OCI-M1 (cell line): ENCODE measurements at places on chromosomes 7 and 10.

GRCh38 chr10:100303724-100304319 is 17.3 kb upstream of the BLOC1S2 start:
- DNase-seq: peak; percentile 75

GRCh38 chr10:103839872-103840739 is 15.3 kb downstream of the SH3PXD2A start:
- no peak for DNase-seq

DNA sequence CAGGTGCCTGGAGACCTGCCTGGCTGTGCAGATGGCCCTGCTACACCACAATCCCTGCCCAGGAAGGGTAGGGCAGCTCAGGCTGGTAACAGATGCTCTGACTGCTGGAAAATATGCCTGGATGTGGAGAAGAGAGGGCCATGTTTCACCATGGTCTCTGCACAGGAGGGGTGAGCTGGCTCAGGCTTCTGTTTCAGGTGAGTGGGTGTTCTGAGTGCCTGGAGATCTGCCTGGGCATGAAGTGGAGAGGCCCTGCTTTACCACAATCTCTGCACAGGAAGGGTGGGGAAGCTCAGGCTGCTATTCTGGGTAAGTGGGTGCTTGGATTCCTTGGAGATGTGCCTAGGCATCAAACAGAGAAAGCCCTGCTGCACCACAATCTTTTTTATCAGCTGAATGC is 350.1 kb downstream of the KIF20B start:
- no peak for DNase-seq

- DNase-seq: no peak
Measured at GRCh38 chr7:69561266-69561960, 36.9 kb upstream of the AUTS2 start.

DNA sequence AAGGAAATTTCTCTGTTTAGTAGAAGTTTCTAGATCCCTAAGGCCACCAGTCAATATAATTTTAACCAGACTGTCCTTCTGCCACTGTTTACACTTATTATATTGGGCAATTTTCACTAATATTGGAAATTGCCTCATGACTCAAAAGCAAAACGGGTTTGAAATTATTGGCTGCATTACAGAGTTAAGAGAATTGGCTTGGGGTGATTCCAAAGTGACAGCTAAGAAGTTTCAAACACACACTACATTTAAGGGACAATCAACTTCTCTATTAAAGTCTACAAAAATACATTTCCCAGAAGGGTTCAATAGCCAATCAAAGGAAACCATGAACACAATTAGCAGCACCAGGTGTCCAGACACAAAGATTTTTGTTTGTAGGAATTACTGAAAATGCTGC is 111.9 kb downstream of the NEBL start:
- DNase-seq: no peak

- DNase-seq: no peak
Measured at GRCh38 chr7:101590663-101591435, 38.2 kb downstream of the MYL10 start.

DNA sequence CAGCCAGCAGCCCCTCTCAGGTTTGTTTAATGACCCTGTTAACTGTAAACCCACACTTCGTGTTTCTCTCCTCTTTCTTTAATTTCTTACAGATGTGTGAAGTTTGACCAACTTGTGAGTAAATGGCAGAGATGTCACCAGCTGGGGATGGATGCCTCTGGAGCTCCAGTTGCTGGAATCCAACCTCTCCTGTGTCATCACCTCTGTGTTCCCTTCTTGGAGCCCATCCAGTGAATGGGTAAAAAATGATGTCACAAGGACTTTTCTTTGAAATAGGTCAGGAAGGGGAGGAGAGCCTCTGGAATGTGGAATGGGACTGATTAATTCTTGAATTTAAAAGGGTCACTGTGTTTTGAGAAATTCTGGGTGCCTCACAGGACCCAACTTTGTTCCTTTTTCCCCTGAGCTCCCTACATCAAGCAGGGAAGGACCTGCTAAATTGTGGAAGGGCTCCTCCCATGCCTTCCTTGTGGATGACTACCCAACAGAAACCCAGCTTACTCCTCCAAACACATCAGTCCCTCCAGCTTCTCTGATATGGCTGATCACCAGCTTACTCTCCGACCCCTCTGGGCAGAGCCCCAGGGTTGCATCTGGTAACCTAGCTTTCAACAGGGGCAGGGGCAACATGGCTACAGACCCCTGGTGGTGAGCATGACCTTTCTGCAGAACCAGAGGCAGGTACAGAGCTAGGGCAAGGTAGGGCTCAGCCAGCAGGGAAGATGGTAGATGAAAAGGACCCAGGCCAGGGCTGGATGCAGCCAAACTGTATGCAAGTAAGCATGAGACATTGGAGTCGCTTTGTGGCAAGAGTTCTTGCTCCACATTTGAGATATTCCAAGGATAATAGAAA is 67.5 kb downstream of the STRA8 start:
- DNase-seq: no peak

- no peak for DNase-seq
Measured at GRCh38 chr7:29138588-29138987, 7.7 kb downstream of the CPVL start.

DNA sequence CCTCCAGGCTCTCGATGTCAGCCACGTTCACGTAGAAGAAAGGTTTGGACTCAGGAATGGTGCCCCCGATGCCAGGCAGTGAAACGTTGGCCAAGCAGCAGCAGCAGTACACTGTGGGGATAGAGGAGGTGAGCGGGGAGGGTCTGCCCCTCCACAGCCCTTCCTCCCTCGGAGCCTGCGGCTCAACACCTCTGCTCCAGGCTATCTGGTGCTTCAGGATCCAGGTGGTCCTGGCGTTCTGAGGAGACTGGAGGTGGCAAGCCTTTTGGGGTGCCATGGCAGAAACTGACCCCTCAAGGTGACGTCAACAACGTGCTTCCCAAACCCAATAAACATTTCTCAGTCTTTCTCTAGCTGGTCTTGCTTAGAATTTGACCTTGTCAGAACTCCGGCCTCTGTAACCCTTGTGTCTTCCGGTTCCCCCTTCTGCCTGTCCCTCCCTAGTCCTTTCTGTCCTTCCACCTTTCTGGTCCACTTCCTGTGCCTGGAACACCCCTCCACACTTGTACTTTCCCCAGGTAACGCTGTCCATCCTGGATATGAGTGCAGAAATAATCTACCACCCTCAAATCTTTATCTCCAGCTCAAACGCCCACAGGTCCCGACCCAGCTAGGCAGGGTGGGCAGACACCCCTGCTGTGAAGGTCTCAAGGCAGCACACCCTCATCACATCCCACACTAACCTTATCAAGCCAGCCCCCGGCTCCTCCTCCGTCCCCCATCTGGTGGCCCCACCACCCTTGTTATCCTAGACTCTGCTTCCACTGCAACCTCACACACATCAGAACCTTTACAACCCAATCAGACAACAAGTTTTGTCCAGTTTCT is 36.5 kb downstream of the DENND11 start:
- no peak for DNase-seq

DNA sequence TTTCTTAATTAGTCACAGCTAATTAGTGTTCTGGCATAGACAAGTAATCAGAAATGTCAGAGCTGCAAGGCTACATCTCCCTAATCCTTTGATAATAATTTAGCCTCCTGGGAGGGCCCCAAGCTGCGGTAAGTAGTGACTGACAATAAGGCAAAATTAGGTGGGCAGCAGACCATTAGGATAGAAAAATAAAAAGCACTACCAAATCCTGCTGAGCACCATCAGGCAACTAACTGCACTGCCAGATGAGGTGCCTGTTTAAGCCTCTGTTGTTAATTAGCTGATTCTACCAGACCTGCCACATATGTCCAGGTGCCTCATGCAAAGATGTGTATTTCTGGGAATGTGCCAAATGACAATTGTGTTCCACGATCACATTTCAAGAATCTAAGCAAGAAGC is 32.5 kb upstream of the FEZF1 start:
- DNase-seq: no peak

DNA sequence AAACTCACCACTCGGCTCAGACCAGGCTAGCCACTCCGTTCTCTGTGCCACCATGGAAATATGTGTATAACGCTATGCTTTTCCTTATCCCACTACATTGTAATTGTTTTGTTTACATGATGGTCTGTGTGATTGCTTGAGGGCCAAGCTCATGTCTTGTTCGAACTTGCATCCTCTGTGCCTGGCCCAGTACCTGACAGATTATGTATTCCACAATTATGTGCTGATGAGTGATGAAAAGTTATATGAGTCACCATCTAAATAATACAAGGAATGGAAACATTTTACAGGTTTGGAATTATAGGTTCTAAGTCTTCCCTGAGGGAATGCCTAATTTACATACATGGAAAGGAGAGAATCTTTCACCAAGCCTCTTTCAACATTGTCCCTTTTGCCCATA is 137.4 kb downstream of the C7orf25 start:
- DNase-seq: no peak

- no peak for DNase-seq
Measured at GRCh38 chr10:80518807-80519360, 18.8 kb upstream of the SH2D4B start.

DNA sequence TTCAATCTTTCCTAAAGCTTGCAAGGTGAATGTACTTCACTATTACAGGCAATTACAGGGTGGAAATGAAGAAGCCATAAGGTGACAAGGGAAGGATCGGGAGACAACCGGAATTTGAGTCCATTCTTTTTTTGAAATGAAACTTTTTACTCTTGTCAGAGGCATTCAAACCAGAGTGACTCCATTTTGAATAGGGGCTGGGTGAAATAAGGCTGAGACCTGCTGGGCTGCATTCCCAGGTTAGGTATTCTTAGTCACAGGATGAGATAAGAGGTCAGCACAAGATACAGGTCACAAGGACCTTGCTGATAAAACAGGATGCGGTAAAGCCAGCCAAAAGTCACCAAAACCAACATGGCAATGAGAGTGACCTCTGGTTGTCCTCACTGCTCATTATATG is 363.3 kb downstream of the TYW1 start:
- DNase-seq: peak; percentile 62

GRCh38 chr7:33998476-33998875 is 93.1 kb downstream of the BMPER start:
- no peak for DNase-seq

DNA sequence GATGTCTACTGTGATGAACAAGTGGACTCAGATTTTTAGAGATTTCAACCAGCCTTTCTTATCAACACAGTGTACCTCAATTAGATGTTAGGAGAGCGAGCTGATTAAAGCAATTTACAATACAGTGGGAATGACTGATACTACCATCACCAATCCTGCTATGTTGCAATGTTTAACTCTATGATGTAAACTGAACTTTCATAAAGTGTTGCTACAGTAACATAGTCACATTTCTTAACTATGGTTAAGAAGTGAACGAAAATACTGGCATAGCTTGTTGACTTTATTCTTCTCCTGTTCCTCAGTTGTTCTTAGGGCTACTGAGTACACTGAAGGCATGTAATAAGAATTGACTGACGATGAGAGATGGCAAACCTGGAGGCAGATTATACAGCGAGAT is 139.8 kb downstream of the MYOF start:
- DNase-seq: no peak

DNA sequence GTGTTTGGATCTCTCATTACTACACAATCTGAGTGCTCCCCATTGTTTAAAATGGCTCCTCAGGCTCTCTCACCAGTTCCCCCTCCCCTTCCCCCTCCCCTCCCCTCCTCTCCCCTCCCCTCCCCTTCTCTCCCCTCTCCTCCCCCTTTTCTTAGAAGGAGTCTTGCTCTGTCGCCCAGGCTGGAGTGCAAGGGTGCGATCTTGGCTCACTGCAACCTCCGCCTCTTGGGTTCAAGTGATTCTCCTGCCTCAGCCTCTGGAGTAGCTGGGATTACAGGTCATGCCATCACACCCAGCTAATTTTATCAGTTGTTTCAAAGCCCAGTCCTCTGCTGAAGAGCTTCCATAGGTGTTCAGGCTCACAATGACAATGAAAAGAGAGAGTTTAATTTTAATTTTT is 3.6 kb upstream of the CCAR1 start:
- no peak for DNase-seq

GRCh38 chr10:80588546-80588945 is 50.8 kb downstream of the SH2D4B start:
- DNase-seq: no peak

- DNase-seq: no peak
Measured at GRCh38 chr10:52741851-52742250, 30.7 kb downstream of the MBL2 start.

- DNase-seq: no peak
Measured at GRCh38 chr7:94579470-94579869, 69.9 kb downstream of the CASD1 start.

- DNase-seq: no peak
Measured at GRCh38 chr10:77116904-77117303, 520.7 kb downstream of the KCNMA1 start.

DNA sequence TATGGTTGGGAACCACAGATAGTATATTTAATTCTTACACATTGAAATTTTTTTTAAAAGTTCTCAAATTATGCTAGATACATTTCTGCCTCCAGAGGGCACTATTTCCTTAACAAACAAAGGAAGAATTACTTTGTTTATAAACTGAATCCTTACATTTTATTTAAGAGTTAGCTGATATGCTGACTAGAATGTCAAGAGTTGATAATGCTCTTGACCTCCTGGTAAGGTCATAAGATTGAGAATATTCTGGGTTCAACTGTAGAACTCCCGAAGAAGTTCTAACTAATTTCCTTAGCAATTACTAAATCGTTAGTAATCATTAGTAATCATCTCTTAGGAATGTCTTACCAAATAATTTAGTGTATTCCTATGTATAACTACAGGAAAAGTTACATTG is 95.3 kb upstream of the CYP26C1 start:
- peak; percentile 82 for DNase-seq

DNA sequence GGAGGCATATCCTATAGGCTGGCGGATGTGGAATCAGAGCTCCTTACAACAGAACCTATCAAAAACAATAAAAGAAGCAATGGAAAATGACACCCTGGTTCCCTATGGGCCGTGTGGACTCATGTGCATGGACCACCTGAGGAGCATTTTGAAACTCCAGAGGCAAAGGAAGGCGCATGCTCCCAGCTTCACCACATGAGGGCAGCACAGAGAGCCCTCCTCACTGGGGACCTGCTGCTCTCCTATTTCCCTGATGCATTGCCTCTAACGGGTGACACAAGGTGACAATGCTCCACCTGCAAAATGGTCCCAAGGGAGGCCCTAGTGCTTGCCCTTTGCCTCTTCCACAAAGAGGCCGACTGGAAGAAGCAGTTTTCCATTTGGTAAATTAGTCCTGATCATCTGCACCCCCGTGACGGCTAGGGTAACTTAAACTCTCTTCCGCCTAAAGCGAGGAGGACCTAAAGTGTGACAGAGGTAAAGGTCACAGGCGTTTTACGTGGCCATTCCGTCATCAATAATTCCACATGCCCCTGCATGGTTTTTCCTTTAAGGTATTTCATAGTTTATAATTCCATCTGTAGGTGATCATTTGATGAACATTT is 67.7 kb downstream of the GPAM start:
- peak; percentile 67 for DNase-seq

DNA sequence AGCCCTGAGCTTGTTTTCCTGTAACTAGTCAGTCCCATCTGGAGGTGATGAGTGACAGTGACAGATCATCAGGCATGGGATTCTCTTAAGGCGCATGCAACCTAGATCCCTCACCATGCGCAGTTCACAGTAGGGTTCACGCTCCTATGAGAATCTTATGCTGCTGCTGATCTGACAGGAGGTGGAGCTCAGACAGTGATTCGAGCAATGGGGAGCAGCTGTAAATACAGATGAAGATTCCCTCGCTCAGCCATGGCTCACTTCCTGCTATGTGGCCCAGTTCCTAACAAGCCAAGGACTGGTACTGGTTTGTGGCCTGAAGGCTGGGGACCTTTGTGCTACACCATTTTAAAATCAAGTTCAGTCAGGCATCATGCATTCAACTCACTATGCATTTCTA is 221.7 kb downstream of the KIAA1217 start:
- no peak for DNase-seq
